Epithelial cell of prostate (primary cell): ENCODE measurements at places on chromosomes 7 and 10.
A peak's percentile ranks its signal among the peaks of the same experiment; 100 is the strongest.

DNA sequence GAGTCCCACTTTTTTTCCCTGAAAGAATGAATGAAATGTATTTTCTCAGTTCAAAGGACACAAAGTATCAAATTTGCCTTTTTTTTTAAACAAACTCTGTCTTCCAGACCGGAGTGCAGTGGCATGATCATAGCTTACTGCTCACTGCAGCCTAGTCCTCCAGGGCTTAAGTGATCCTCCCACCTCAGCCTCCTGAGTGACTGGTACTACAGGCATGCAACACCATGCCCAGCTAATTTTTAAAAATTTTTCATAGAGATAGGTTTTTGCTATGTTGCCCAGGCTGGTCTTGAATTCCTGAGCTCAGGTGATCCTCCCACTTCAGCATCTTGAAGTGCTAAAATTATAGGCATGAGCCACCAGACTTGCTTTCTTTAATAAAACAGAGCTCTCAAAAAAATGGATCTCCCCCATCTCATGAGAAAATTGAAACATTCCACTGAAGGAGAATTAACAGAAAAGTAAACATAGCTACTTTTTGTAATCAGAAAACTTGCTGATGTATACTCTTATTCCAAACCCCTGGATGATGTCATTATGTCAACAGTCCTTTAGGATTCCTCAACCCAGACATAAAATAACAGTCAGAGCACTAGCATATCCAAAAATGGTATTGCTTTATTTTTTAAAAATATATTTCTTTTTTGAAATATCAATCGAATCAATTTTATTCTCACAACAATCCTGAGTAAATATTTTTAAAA lies 12.3 kb upstream of the TRDMT1 start:
- no peak for DNase-seq

DNA sequence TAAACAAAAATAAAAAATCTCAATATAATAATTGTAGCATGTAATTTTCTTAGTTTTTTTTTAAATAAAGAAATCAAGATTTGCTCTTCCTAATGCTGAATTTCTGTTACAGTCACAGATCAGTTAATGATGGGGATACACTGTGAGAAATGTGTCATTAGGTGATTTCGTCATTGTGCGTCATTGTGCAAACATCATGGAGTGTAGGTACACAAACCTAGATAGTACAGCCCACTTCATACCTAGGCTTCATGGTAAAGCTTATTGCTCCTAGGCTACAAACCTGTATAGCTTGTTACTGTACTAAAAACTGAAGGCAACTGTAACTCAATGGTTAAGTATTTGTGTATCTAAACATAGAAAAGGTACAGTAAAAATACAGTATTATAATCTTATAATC lies 74.4 kb upstream of the LSM8 start:
- DNase-seq: peak; percentile 69

DNA sequence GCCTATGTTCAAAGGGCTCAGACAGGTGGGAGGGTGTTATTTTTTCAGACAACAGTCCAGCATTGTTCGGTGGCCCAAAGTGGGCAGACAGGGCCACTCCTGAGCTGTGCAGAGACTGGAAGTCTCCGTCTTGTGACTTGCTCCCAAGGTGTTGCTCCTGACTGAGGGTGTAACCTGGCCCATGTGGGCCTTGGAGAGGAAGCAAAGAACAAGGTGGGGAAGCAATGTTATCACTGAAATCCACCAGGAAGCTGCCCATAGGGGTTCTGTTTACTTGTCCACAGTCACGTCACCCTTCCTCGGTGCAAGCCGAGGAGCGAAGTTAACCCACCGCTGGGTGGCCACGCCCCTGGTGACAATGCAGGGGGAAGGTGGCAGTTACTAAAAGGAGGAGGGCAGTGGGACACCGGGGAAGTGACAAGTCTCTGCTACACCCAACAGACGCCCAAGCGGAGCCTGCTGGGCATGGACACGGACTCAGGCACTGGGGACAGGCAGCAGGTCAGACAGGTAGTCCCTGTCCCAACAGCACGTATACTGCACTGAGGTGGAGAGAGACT lies 311.6 kb upstream of the MKI67 start:
- no peak for DNase-seq

DNA sequence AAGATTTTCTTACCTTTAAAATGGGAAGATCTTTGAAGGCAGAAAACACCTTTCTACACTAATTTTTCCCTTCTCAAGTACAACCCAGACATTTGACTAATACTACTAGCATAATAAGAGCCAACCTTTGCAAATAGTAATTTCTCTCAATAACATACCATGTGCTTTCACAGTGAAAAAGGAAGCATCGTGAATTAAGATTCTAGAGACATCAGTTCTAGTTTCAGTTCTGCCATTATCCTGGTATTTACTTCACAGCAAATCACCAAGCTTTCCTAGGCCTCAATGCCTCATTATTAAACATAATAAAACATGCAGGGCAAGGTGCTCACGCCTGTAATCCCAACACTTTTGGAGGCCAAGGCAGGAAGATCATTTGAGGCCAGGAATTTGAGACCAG lies 24.9 kb downstream of the GSAP start:
- no peak for DNase-seq

DNA sequence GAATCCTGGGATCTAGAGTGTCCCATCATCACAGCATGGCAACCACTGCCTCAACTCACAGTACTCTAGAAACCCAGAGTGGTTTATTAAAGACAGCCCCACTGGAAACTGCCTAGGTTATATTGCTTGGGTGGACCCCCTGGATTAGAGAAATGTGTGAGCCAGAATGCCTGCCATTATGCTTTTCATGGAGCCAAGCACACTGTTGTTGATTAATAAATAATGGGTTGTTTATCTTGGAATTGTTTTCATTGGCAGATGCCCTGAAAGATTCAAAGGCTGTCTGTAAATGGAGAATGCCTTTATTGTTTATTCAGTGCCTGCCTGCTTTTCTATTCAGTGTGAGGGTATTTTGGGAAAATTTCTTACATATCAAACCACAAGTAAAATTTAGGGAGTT lies 52.1 kb downstream of the GNAI1 start:
- DNase-seq: no peak

- peak; percentile 69 for DNase-seq
Measured at GRCh38 chr7:74311305-74311744, 22.1 kb downstream of the CLIP2 start.

DNA sequence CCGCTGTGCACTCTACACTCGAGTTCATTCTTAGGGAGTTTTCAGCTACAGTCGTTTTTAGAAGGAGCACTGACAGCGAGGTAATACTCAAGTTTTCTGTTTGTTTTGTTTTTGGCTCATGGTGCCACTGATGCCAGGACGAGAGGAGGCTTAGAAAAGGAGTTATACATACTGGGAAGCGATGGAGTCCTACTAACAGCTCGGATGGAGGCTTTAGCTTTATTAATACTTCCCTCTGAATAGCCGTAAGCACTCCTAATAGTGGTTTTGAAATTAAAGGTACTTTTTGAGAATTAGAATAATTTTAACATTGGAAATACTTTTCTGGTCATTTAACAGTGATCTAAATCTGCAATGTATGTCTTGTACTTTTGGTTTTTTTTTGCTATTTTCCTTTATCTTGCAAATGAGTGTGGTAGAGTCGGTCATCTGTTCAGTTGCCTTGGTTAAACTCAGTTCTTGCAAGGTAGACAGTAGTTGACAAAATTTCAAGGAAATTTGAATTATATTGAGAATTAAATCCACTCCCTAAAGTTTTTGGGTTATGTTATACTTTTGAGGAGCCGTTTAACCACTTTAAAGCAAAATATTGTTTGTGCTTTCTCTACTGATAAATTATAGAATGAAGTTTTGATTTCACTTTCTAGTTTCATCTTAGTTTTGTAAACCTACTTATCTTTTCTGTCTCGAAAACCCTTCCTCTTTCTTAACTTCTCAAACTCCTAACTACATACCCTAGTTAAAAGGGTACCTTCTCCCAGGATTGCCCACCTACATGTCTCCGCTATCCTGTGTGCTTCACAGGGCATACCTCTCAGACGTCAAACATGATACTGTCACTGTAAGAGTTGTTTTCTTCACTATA lies 1.5 kb downstream of the HBP1 start:
- DNase-seq: no peak

DNA sequence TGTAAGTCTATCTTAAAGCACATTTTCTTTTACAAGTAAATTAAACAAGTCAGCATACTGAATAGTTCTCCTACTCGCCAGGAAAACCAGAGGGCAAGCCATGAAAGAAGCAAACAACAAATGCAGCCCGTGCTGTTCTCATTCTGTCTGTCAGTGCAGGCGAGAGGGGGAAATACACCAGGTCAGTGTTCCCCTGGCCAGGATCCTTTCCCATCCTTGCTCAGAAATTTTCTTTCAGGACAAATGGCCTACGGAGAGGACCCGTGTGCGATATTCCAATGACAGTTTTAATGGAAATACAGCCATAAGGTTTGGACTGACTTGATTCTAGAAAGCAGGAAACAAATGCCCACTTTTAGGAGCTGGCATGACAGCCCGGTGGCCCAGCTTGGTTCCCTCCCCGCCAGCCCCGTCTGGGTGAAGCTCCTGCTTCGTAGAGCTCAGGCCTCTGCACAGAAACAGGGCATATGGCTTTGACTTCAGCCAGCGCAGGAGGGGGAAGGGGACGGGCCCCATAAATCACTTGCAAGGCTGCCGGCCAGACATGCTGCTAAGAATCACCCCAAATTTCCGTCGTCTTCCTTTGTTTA lies 67.8 kb downstream of the FRMD4A start:
- no peak for DNase-seq

GRCh38 chr10:13904064-13904463 lies 317.3 kb downstream of the PRPF18 start:
- no peak for DNase-seq

- DNase-seq: no peak
Measured at GRCh38 chr7:117630501-117630900, 150.7 kb downstream of the CFTR start.

GRCh38 chr10:131724891-131725580 lies 175.8 kb upstream of the PPP2R2D start:
- no peak for DNase-seq

DNA sequence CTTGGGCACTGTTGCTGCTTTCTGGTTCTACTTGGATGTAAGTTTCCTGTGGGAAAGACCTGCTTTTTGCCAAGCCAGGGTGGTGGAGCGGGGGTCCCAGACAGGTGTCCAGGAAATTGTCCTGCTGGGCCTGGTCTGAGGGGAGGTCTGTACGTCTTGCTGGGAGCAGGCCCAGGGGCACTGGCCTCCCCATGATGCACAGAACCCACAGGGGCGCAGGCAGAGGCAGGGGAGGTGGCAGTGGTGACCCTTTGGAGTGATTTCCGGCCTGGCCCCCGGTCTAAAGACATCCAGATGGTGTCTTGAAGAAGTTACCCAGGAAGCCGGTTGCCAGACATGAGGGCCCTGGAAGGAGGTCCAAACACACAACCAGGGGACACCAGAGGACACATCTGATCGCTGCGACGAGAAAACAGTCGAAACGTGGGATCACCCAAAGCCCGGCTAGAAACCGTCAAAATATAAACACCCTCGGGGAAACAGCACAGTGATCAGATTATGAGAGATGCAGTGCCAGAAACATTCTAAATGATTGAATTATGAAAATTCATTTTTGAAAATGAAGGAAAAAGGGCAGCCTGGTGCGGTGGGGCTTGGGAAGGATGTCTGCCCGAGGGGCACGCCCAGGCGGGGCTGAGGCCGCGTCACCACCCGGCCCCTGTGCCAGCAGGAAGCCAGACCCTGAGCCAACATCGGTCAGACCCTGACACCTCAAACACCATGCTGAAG lies 59.6 kb downstream of the TMEM270 start:
- DNase-seq: no peak
